CD4-positive, CD25-positive, alpha-beta regulatory T cell (primary cell): ENCODE measurements at places on chromosomes 1 and 21.

DNA sequence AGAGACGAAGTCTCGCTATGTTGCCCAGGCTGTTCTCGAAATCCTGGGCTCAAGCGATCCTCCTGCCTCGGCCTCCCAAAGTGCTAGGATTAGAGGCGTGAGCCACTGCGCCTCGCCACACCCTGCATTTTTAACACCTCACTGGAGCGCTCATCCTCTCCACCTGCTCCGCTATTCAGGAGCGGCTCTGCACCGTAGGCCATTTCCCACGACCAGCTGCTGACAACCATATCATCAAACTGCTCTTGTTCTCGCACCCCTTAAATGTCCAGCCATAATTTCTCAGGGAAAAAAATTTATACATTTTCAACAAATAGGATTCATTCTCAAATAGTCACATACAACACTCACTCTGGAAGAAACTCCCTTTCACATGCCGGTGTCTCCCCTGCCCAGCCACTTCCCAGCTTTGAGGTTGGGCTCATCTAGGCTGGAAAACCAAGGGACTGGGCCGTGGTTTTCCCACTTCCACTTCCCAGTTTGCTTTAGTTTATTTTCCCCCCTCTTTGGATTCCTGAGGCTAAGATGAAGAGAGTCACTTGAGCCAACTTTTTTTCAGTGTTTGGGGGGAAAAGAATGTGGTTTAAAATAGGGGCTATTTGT is 639 bp upstream of the IPO9 start:
- peak overlapping the region; percentile 56 for H3K4me3 ChIP-seq
- no peak for DNase-seq
- no peaks in the 10 kb centered on the region for H3K27me3 ChIP-seq
- no peaks in the 10 kb centered on the region for H3K36me3 ChIP-seq
- H3K27ac ChIP-seq: peak overlapping the region; percentile 89

DNA sequence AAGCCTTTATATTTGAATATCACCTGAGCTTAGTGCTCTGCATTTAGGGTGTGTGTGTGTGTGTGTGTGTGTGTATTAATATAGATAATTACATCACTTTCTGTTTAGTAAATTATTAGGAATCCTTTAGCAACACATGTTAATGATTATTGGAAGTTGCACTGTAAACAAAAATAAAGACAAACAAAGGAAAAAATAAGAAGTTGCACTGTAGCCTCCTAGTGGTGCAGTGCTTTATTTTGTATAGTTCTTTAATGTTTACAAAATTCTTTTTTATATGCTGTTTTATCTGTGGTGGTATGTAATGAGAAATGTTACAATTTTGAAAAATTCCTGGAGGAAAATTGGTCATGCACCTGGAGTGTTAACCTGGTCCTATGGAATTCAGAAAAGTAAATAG is 69.2 kb downstream of the UBE4B start:
- H3K27ac ChIP-seq: no peak overlapping the region
- H3K4me1 ChIP-seq: no peaks in the 10 kb centered on the region
- H3K27me3 ChIP-seq: no peaks in the 10 kb centered on the region
- no peak for DNase-seq

- H3K27ac ChIP-seq: no peak overlapping the region
- H3K27me3 ChIP-seq: no peaks in the 10 kb centered on the region
- no peaks in the 10 kb centered on the region for H3K4me1 ChIP-seq
- DNase-seq: no peak
Observed at GRCh38 chr1:208029381-208030287, 118.7 kb upstream of the CD34 start.

GRCh38 chr1:78527706-78528105 is 36.9 kb downstream of the PTGFR start:
- H3K36me3 ChIP-seq: no peaks in the 10 kb centered on the region
- no peak overlapping the region for H3K4me3 ChIP-seq
- no peak overlapping the region for H3K27ac ChIP-seq
- no peaks in the 10 kb centered on the region for H3K27me3 ChIP-seq
- DNase-seq: no peak
- no peaks in the 10 kb centered on the region for H3K4me1 ChIP-seq

GRCh38 chr1:226645279-226645976 is 93.7 kb downstream of the ITPKB start:
- DNase-seq: no peak
- H3K4me1 ChIP-seq: peaks cover 54% of the 10 kb centered on the region
- H3K36me3 ChIP-seq: peaks cover 65% of the 10 kb centered on the region
- peak overlapping the region; percentile 74 for H3K27ac ChIP-seq

DNA sequence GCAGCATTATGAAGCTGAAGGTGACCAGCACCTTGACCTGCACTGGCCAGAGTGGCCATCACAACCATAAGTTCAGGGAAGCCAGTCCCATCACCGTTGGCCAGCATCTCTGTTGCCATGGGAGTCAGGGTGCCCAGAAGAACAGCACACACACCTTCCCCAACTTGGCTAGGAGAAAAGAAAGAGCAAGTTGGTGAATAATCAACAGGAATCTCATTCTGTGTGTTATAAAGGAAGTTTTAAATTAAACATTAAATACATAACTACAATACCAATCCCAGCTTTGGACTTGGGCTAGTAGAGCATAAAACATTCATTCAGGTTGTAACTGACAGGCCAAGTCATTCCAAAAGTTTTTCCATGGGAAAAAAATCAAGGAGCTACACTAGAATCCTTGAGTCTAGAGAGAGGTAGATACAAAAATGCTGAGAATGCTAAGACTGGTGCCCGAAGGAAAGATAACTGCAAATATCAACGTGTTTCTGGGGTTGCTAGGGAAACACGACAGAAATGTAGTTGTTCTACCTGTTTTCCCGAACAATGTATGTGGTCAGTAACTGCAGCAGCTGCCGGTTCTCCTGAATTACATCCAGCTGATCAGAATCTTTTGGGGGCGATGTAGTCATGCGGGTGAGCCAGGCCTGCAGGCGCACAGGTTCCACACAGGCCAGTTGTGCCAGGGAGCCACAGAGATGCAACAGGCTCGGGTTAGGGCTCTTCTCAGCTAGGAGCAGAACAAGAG is 45.6 kb downstream of the UBR4 start:
- H3K4me1 ChIP-seq: no peaks in the 10 kb centered on the region
- H3K27me3 ChIP-seq: no peaks in the 10 kb centered on the region
- peaks cover 99% of the 10 kb centered on the region for H3K36me3 ChIP-seq
- DNase-seq: no peak
- no peak overlapping the region for H3K27ac ChIP-seq

GRCh38 chr1:221187174-221187573 is 307.9 kb downstream of the HLX start:
- H3K4me1 ChIP-seq: no peaks in the 10 kb centered on the region
- H3K27ac ChIP-seq: no peak overlapping the region
- no peak overlapping the region for H3K4me3 ChIP-seq
- H3K27me3 ChIP-seq: no peaks in the 10 kb centered on the region

DNA sequence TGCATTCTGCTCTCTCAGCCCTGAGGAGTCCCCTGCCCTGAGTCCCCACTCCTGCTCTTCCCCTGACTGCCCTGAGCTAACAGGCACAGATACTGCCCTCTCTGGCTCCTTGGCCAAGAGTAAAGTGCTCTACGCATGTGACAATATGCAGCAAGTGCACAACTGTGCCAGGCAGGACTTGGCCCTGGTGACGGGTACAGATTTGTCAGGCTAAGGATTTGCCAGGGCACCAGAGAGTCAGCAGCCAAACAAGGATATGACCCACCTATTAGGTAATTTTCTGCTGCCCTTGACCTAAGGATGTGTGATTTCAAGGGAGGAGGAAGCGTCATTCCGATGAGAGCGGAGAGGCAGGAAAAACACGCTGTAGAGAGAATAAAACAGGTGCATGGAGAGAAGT is 339.0 kb downstream of the PTPRU start:
- H3K27ac ChIP-seq: no peak overlapping the region
- H3K36me3 ChIP-seq: no peaks in the 10 kb centered on the region
- no peak overlapping the region for H3K4me3 ChIP-seq
- DNase-seq: no peak
- no peaks in the 10 kb centered on the region for H3K27me3 ChIP-seq
- no peaks in the 10 kb centered on the region for H3K4me1 ChIP-seq

DNA sequence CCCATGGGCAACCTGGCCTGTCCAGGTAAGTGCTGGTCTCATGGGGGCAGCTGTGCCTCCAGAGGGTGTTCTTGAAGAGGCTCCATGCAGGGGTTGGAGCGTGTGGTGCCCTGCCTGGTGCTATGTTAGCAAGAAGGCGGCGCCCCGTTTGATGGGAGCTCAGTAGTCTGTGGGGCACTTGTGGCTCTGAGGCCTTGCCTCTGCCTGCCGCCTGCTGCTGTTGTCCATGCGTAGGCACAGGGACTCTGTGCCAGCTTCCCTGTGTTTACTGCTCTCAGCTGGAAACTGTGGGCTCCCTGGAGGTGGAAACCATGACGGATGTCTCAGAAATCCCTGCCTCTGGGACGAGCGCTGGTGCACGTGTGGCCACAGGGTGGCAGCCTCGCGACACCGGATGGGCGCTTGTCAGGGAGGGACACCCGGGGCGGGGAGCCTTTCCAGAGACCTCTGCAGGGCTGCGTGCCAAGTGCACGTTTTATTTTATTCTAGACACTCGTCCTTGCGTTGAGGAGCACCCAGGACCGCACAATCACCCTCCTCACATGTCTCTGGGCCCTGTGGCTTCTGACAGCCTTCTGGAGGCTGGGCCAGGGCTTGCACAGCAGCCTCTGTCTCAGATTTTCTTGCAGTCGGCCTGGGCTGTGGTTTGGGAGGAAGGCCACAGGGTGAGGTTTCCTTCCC is 27.1 kb downstream of the SNAP47 start:
- peak; percentile 92 for DNase-seq
- peaks cover 75% of the 10 kb centered on the region for H3K4me1 ChIP-seq
- peak overlapping the region; percentile 60 for H3K27ac ChIP-seq
- H3K27me3 ChIP-seq: no peaks in the 10 kb centered on the region

DNA sequence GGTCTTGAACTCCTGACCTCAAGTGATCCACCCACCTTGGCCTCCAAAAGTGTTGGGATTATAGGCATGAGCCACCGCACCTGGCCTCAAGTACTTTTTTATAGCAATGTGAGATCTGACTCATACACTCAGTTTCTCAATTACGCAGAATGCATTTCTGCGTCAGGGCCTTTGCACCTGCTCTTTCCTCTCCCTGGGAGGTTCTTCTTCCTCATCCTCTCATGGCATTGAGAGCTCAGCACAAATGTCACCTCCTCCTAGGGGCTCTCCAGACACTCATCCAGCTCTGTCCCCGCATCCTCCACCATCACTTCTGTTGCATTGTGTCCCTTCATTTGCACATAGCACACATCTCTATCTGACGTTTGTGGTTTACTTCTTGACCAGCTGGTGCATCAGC is 418.8 kb downstream of the PTPRU start:
- no peak overlapping the region for H3K27ac ChIP-seq
- no peaks in the 10 kb centered on the region for H3K4me1 ChIP-seq
- no peaks in the 10 kb centered on the region for H3K27me3 ChIP-seq
- H3K4me3 ChIP-seq: no peak overlapping the region
- H3K36me3 ChIP-seq: no peaks in the 10 kb centered on the region

GRCh38 chr1:48109390-48110013 is 112.3 kb upstream of the TRABD2B start:
- no peak for DNase-seq
- H3K27ac ChIP-seq: no peak overlapping the region
- H3K36me3 ChIP-seq: no peaks in the 10 kb centered on the region

GRCh38 chr1:227947386-227947675 is 401 bp downstream of the WNT9A start:
- peak overlapping the region; percentile 41 for H3K4me3 ChIP-seq
- H3K36me3 ChIP-seq: no peaks in the 10 kb centered on the region
- H3K4me1 ChIP-seq: peaks cover 17% of the 10 kb centered on the region
- H3K27ac ChIP-seq: no peak overlapping the region
- DNase-seq: no peak
- no peaks in the 10 kb centered on the region for H3K27me3 ChIP-seq

DNA sequence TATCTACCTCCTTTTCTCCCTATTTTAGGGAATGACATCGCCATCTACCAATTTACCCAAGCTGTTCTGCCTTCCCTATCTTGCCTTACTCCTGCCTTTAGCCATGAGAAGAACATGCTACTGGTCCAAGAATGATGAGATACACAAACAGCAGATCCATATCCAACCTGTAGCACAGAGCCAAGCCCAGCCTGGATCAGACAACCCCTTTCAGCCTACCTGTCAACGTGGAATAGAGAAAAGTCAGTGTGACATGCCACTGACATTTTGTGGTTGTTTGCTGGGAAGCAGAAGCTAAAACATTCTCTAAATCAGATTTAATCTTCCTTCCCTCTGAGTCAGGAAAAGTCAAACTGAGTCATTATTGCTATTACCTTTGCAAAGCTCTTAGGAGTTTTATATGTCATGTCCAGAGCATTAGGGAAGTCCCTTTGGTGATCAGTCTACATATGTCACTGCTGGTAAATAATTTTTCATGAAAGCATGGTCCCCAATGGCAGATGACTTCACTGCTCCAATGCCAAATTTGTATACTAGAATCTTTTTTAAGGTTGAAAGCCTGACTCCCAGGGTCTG is 143.1 kb downstream of the TPR start:
- H3K4me3 ChIP-seq: no peak overlapping the region
- no peak for DNase-seq
- H3K27me3 ChIP-seq: peaks cover 3% of the 10 kb centered on the region
- H3K27ac ChIP-seq: no peak overlapping the region
- H3K36me3 ChIP-seq: no peaks in the 10 kb centered on the region

- H3K4me3 ChIP-seq: no peak overlapping the region
- DNase-seq: no peak
- H3K4me1 ChIP-seq: no peaks in the 10 kb centered on the region
- no peaks in the 10 kb centered on the region for H3K36me3 ChIP-seq
Observed at GRCh38 chr1:83101406-83101805, 897.5 kb downstream of the TTLL7 start.

DNA sequence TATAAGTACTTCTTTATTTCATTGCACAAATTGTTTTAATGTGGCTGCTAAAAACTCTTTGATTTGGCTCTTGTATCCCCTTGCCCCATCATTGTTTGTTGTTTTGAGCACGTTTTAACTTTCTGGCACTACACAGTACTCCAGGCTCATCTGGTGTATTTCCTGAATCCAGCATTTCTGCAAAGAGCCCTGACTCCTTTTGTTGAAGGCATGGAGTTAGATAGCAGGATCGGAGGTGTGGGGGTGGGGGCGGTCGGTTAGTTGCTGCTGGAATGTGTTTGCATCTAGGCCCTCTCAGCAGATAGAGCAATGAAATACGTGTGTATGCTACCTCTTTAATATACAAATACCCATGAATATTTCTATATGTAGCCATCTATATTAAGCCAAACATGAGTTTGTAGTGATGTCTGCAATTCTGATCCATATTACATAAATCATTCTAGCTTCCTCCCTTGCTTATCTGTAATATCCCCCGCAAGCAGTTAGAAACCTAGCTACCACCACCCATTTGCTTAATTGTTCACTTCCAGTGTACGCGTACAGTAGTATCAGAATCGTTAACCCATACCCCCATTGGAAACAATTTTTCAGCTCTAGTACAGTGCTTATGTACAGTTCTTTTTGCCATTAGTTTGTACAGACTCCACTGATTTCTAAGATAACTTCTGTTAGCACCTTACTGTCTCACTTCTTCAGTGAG is 106.0 kb downstream of the NOS1AP start:
- no peak overlapping the region for H3K27ac ChIP-seq
- H3K4me1 ChIP-seq: no peaks in the 10 kb centered on the region
- H3K27me3 ChIP-seq: no peaks in the 10 kb centered on the region
- H3K4me3 ChIP-seq: no peak overlapping the region
- no peaks in the 10 kb centered on the region for H3K36me3 ChIP-seq

GRCh38 chr1:74689621-74690363 is 16.2 kb upstream of the ERICH3 start:
- peak; percentile 3 for DNase-seq
- no peaks in the 10 kb centered on the region for H3K27me3 ChIP-seq
- H3K36me3 ChIP-seq: no peaks in the 10 kb centered on the region
- no peak overlapping the region for H3K4me3 ChIP-seq
- H3K4me1 ChIP-seq: no peaks in the 10 kb centered on the region

- H3K4me3 ChIP-seq: no peak overlapping the region
- peaks cover 28% of the 10 kb centered on the region for H3K4me1 ChIP-seq
- H3K36me3 ChIP-seq: no peaks in the 10 kb centered on the region
- no peaks in the 10 kb centered on the region for H3K27me3 ChIP-seq
Observed at GRCh38 chr1:6358144-6358624, 35.4 kb downstream of the ACOT7 start.
